Pulmonary artery endothelial cell (primary cell): ENCODE measurements at places on chromosomes 13 and 19. TPM values are rescaled to one million over a fixed set of nuclear protein-coding genes. Genes with fewer than 3 reads are reported as not detected.

GRCh38 chr13:112325920-112326645, 50.1 kb upstream of the SPACA7 start:
- no peak for DNase-seq

GRCh38 chr13:45907503-45907902, 56.0 kb upstream of the SIAH3 start:
- DNase-seq = no peak

DNA sequence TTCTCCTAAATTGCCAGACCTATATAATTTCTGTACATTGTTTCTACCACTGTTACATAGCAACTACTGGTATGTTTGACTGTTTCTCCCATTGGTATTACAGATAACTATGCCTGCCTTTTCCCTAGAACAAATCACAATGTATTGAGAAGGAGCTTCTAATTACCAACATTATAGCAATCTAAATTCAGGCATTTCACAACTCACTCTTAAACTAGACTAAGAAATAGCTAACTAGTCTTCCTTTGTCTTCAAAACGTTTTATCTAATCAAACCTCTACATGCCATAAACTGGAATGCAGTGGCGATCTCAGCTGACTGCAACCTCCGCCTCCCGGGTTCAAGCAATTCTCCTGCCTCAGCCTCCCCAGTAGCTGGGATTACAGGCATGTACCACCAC, 18.2 kb downstream of the RBM26 start:
- no peak for DNase-seq

DNA sequence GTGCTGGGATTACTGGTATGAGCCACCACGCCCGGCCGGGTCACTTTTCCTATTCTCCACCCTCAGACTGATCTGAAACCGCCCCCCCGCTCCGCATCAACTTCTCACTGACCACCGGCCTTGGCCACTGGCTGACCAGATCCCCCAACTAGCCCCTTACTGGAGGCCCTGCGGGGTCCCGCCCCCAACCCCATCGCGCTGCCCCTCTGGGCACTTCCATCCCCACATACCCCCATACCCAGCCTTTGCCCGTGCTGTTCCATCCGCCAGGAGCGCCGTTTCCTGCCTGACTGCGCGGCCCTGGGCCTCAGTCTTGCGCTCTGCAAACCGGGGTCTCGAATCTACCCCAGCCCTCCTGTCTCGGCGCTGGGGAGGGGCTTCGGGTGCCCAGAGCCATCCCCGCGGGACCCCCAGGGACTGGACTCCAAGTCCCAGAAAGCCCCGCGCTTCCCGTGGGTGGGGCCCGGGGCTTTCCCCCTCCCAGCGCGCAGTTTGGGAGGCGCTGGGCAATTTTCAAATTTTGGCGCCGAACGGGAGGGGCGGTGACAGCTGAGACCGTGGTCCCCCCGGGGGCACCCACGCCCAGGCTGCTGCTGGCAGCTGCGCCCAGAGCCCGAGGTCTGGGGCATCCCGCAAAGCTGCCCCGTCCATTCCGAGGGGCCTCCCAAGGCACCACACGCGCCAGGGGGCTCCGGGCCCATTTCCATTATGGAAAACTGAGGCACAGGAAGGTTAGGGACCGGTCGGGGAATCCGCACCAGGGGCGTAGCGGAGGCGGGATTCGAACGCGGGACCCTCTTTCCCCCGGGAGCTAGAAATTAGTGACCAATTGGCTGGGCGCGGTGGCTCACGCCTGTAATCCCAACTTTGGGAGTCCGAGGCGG, 5.2 kb upstream of the LMNB2 start:
- no peak for DNase-seq

DNA sequence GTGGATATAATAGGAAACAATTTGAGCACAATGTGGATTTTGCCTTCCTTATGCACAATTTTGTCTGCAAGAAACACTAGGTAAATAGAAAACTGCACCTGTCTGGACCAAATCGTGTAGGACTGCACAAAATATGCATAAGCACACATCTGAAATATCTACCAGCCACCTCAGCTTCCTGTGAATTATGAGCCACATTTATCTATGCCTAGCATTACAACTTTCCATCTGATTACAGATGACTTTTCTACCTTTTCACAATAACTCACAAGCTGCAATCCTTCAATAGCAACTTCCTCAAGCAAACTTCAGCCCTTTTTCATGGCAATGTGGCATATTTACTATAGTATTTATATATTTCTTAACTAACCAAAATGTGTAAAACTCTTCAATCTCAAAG, 5.7 kb upstream of the RFX2 start:
- no peak for DNase-seq

DNA sequence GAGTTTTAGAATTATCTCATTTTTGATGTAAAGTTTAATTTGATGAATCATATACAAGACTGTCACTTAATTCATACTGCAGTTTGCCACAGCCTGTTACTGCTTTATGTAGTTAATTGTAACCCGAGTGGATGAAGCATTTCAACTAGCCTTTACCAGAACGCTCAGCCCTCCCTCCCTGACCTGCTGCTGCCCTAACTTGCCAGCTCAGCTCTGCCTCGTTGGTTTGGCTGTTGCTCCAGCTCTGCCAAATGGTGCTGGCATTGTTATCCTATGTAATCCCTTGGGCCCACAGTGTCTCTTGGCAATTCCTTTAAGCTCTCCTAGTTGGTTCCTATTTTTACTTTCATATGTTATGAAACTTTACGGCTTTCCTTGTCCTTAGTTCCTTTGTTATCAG, 113.3 kb downstream of the LMO7 start:
- DNase-seq = no peak

DNA sequence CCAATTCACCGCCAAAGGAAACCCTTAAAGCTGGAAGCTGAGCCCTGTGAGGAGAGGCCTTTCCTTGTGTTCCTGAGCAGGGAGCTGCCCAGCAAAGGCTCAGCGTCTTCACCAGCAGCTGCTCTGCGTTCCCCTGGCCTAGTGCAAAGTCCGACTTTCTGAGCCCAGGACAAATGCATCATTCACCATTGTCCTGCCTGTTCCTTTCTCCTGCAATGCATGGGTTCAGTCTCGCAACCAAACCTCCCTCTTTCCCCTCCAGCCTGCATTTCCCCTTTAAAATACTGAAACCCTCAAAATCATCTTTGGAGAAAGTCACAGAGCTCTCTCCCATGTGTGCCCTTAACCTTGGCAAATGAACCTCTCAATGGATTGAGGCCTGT, 12.9 kb upstream of the TMEM255B start:
- no peak for DNase-seq

- peak; percentile 99 for DNase-seq
Observed at GRCh38 chr19:6066661-6067646, 43.3 kb downstream of the RFX2 start.

GRCh38 chr13:70747262-70747661, 639.0 kb upstream of the KLHL1 start:
- DNase-seq = no peak

GRCh38 chr19:2814426-2814825, 5.2 kb upstream of the ZNF554 start:
- no peak for DNase-seq

GRCh38 chr13:35858665-35859064, 272.5 kb downstream of the DCLK1 start:
- no peak for DNase-seq

DNA sequence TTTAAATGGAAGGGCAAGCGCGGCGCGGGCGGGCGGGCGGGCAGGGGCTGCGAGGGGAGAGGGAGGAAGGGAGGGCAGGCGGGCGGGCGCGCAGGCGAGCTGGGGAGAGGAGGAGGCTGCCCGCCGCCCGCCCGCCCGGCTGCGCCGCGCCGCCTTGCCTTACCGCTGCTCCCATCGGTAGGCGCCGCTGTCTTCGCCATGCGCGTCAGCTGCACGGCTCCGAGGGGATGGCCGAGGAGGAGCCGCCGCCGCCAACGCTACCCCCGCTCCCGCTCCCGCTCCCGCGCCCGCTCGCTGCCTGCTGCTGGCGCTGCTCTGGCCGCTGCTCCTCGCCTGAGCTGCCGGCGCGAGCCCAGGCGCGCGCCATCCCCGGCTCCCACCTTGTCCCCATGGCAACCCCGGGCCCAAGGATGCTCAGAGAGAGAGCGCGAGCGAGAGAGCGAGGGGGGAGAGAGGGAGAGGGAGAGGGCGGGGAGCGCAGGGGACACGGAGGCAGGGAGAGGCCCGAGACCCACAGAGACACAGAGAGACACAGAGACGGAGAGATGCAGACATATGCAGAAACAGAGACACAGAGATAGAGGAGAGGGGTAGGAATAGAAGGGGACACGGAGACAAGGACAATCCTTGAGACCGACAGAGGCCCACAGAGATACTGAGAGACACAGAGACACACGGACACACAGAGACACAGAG, 40.3 kb downstream of the DEDD2 start:
- peak; percentile 35 for DNase-seq

GRCh38 chr13:94417294-94417693, 62.2 kb downstream of the DCT start:
- no peak for DNase-seq

GRCh38 chr13:39133781-39134180, 95.5 kb downstream of the NHLRC3 start:
- DNase-seq = no peak

GRCh38 chr19:49614096-49614833, 23.3 kb downstream of the PRR12 start:
- DNase-seq = peak; percentile 51

DNA sequence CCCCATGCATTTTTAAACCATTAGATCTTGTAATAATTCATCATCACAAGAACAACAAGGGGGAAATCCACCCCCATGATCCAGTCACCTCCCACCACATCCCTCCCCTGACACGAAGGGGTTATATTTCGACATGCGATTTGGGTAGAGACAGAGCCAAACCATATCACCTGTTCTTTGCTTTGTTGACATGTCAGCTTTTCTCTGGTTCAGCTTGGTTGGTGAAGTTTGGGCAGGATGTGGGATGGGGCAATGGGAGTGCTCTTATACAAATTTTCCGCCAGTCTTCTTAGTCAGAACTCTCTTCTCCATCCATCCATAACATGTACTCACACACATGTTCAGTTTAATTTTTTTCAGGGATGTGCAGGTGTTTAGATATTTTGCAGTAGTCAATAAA, 12.9 kb downstream of the TPP2 start:
- DNase-seq = no peak

DNA sequence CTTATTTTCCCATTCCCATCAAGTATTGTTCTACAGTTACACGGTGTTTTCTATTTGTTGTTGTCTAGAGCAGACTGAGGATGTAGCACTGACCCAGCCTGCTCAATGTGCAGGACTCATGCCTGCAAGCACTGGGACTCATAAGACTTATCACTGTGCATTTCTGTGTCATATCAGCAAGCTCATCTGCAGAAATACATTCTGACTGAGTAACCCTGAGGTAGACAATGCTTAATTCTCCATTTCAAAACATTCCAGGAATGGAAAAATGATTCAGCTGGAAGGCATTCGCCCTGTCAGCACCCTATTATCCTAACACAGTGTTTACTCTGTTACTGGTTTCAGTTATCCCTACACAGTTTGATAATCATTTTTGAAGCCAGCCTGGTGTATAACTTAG, 2506.4 kb downstream of the PCDH9 start:
- DNase-seq = peak; percentile 97

DNA sequence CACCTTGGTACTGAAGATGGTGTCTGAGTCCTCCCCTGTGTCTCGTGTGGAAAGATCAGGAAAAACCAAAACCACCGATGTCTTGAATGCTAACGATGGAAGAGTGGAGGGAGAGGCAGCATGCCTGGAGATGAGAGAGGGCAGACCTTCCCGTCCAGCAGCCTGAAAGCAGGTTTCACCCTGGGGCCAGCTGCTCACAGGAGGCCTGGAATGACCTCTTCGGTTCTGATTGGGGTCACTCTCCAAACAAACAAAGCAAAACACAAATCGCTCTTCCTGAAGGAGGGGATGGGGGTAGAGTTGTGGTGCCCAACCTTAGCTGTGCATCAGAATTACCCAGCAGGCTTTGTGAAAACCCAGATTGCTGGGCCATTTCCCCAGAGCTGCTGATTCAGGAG, 142.3 kb upstream of the SOX1 start:
- DNase-seq = no peak

- DNase-seq = no peak
Observed at GRCh38 chr19:14795078-14795721, 16.8 kb upstream of the ADGRE2 start.

DNA sequence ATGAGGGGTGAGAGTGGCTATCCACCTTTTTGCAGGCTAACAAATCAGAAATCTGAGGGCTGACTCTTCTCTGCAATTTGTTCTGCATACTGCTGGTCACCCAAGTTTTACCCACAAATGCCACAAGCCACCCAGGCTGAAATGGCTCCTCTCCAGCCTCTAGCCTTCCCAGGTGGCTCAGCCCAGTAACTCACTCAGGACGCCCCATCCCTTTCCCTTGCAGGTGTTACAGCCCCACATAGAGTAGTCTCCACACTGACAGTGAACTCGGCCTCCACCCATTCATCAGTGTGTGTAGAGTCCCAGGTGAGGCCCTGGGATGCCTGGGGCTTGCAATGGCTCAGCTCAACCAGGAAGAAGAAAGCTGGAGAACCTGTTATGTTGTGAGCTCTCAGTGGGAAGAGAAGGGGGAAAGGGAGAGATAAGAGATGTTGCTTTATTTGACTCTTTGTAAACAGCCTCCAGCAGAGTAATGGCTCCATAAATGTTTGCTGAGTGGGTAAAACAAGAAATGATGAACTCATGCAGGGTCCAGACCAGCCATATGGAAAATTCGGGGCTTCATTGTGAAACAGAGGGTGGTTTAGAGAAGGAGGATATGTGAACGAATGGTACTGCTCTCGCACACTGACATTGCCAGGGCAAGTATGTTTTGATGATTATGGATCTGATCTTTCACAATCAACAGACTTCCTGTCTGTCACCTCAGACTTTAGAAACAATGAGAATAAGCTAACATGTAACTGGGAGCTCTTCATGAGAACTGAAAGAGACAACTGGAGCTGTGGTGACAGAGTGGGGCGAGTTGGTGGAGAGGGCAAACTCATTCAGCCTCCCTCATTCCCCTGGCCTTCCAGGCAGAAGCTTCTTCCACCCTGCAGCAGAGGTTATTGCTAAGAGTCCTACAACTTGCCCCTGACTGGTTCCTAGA, 74.2 kb upstream of the RFC3 start:
- no peak for DNase-seq

DNA sequence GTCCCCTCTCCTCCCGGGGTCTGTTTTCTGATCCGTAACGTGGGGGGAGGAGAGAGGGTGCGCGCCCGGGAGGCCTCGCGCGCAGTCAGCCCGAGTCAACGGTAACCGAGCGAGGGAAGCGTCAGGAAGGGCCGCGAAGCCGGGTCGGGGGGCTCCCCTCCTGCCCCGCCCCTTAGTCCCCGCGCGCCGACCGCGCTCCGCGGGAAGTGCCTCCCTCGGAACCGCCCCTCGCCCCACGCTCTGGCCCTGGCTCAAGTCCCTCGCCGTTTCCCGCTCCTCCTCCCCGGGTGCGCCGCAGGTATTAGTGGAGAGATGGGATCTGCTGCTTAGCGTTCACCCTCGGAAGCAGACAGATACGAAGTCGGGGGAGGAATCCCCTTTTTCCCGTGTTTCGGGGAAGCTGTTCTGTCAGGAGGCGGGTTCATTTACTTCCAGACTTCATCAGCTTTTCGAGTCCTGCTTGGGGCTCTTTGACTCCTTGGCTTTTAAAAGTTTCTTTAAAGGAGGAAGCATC, 770 bp downstream of the HNRNPM start:
- DNase-seq = no peak

The CYP2A6 gene
- not detected in 2 replicates for total RNA-seq

The LHB gene
- total RNA-seq = 0.26 TPM in 1 of 2 replicates, not detected in the other

The PSPN gene
- 0.73 and 1.3 TPM in 2 replicates for total RNA-seq

The CELF5 gene
- not detected in 2 replicates for total RNA-seq

The RASGRP4 gene
- not detected in 2 replicates for total RNA-seq

The AP2A1 gene
- 65.3 and 65.6 TPM in 2 replicates for total RNA-seq

The DIAPH3 gene
- total RNA-seq = 12.7 and 16.1 TPM in 2 replicates

The MBD3L2 gene
- not detected in 2 replicates for total RNA-seq

The KLK3 gene
- total RNA-seq = not detected in 2 replicates

The ZNF134 gene
- total RNA-seq = 15.4 and 19.0 TPM in 2 replicates

The PTGIR gene
- 7.9 and 8.5 TPM in 2 replicates for total RNA-seq

The ADGRE3 gene
- total RNA-seq = not detected in 2 replicates

The ZNF443 gene
- total RNA-seq = 3.6 and 6.0 TPM in 2 replicates

The CEACAM3 gene
- total RNA-seq = not detected in 2 replicates

The TNFSF9 gene
- total RNA-seq = 0.40 and 0.53 TPM in 2 replicates
